AG10803 (cell line): ENCODE measurements at places on chromosomes 7 and 10.

DNA sequence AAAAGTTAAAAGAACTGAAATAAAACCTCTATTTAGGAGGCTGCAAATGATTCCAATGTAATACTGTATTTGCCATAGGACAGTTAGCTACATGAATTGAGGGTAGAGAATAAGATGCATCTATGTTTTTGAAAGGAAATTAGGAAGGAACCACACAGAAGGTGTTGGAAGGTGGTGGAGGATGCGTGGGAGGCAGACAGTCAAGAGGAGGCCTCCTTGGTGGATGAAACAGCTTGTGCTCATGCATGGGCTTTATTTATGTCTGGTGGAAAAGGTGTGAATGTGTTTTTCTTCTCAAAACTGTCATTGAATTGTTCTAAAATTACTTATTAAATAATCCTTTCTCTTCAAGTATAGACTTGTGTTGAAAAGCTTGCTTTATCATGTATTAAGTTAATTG, 314.4 kb upstream of the NPSR1 start:
- no peak for DNase-seq

DNA sequence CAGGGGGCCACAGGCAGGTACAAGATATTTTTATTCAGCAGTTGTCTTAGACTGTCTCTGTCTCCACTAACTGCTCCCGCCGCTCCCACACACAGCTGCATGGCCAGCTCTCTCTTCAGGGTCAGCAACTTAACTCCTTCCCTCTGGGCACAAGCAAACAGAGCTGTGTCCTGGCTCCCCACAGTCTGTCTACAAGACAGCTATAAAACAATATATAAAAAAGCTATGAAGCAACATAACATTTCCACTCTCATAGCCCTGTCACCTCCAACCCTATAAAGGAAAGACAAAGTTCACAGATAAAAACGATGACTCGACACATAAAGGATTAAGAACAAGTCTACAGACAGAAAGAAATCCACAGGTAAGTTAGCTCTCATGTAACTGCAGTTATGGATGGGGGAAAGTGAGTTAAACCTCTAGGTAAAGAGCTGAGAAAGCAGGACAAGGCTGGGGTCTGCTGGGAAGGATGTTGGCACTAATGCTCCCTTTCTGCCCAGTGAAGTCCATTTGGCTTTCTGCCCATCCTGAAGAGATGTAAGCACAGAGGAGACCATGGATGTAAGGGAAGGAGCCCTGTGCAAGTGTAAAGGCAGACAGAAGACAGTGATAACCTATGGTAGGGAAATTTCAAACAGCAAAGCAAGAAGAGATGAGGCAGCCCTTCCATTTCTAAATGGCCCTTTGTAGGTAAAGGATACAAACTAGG, 27.0 kb downstream of the RAPGEF5 start:
- DNase-seq = no peak

- no peak for DNase-seq
These were observed 310.9 kb downstream of the CCDC3 start for GRCh38 chr10:12690525-12691126.

- DNase-seq = no peak
These were observed 303.6 kb downstream of the MAGI2 start for GRCh38 chr7:79149831-79150230.

DNA sequence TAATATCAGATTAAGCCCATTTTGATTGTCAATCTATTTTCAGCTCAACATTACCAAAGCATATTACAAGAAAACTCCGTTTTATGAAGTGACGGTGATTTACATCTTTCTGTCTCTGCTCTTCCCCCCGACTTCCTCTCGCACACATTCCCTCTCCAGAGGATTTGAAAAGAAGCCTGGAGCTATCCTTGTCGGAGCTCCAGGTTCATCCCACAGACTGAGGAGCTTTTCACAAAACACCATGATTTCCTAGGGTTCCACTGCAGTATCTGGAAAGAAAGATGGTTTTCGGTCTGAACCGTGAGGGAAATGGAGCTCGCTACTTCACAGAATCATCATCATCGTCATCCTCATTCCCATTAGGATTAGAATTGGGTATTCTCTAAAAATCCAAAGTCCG, 655.5 kb upstream of the MGMT start:
- DNase-seq = no peak

- DNase-seq = no peak
These were observed 599.3 kb upstream of the CELF2 start for GRCh38 chr10:10418387-10418786.

DNA sequence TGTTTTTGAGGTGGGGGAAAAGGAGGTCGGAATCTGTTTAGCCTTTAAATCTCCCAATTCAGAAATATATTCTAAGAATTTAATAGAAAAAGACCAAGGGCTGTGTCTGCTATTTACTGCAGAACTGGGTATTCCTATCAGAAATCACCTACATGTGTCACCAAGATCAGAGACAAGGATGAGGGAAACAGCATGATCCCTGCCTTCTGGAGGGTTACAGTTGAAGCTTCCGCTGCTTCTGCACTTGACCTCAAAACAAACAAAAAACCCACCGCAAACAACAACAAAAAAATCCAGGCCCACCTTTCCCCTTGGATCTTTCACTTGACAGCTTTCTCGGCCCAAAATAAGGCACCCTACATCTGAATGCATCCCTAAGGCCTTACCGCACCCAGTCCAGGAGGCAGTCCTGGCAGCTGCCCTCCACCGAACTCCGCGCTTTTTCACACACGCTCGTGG, 750 bp upstream of the CDK14 start:
- DNase-seq = peak; percentile 16

DNA sequence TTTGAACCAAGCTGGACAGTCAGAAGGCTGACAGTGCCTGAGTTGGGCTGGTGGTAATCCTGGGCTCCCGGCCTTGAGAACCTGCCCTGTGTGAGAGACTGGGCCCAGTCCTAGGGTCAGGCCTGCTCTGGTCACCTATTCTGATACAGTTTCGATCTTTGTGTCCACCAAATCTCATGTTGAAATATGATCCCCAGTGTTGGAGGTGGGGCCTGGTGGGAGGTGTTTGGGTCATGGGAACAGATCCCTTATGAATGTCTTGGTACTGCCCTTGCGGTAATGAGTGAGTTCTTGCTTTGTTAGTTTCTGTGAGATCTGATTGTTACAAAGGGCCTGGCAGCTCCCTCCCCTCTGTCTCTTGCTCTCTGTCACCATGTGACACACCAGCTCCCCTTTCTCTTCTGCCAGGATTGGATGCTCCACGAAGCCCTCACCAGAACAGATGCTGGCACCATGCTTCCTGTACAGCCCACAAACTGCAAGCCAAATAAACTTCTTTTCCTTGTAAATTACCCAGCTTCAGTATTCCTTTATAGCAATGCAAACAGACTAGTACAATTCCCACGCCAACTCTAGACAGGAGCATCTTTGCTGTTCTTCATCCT, 111.8 kb upstream of the ZNF438 start:
- DNase-seq = no peak

DNA sequence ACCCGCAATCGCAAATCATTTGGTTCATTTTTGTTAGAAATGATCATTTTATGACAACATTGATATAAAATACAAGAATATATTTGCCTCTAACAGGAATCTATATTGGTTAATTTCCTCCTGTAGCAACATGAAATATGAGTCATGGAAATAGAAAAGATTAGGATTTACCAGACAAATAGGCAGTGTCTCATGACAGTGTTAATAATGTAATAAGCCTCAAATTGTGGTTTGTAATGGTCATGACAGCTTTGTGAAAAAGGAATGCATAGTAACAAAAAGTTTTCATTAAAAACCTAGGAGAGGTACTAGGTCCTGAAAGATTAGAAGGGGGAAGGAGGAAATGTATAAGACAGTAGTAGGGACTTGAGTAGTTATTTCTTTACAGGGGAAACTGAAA, 7.9 kb upstream of the SLK start:
- no peak for DNase-seq

- no peak for DNase-seq
These were observed 315.8 kb downstream of the HPSE2 start for GRCh38 chr10:98919899-98920298.

DNA sequence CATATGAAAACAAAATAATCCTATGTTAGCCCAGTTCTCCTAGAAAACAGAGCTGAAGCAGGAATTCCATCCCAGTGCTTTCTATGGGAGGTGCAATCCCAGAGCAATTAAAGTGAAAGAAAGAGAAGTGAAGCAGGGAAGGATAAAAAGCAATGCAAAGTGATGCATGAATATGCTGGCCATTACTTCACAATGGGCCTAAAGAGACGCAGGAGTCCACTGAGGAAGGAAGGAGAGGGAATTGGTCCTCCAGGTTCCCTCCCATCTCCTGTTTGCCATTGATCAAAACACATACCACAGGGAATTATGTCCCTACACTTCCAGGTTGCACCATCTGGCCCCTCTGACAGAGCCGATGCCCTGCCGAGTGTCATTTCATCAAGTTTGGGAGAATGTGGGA, 392.2 kb upstream of the NFE2L3 start:
- no peak for DNase-seq

DNA sequence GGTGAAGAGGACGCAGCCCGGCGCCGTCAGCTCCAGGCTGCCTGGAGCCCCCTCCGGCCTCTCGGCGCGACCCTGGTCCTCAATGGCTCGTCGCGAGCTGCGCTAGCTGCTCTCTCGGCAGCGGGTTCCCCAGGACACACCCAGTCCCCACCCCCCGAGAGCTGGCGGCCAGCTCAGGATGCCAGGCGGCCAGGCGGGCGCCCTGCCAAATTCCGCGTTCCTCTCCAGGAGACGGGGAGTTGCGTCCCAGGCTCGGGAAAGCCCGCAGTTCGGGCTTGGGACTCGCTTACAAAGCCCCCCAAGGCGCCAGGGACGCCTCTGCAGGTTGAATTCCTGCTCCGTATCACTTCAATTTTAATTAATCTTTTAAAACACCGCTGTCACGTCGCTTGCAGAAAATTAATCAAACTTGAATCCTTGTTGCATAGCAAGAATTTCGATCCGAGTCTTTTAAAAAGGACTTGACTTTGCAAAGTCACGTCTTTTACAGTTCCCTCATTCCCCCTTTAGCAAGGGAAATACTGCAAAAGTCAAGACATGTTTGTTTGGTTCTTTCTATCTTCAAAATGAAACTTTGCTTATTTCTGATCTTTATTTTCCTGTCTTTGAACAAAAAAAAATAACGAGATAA, 28.2 kb downstream of the SKIDA1 start:
- DNase-seq = peak; percentile 86

- no peak for DNase-seq
These were observed 6.8 kb downstream of the LMBR1 start for GRCh38 chr7:156886020-156886795.

DNA sequence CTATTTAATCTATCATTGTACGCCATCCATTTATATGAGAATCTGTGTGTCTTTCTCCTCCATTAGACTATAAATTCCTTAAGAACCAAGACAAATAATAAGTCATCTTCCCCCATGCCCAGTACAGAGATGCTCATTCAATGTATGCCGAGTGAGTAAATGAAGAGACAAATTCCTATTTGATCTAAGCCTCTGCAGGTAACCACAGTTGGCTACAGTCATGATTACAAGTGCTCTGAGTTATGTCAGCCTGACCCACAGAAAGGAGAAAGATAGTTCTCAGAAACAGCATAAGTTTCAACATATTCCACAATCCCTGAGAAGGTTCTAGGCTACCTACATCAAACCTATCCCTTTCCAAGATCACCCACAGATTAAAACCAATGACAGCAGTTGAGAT, 46.1 kb downstream of the MPP7 start:
- DNase-seq = no peak

DNA sequence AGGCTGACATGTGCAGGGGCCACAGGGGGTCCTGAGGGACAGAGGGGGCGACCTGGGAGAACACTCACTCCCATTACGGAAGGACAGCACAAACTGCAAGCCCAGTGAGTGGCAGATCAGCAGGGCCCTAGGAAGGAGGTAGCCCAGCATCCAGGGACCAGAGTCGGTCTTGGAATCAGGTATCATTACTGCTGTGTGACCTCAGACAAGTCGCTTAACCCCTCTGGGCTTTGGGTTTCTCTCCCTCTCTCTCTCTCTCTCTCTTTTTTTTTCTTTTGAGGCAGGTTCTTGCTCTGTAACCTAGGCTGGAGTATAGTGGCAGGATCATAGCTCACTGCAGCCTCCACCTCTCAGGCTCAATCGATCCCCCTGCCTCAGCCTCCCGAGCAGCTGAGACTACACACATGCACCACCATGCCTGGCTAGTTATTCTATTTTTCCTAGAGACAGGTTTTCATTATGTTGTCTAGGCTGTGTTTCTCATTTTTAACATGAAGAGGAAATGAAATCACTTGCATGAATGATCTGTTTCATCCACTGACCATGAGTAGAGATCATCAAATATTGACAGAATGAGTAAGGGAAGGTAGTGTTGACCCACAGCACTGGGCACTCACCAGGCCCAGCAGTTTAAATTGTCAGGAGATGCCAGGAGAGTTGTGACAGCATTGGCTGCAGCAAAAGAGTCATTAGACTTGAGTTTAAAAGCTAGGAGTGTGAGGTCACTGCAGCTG, 49.4 kb downstream of the BUB3 start:
- no peak for DNase-seq

GRCh38 chr10:61406242-61406641, 46.9 kb downstream of the TMEM26 start:
- DNase-seq = peak; percentile 20

GRCh38 chr10:6985644-6986043, 405.6 kb upstream of the PRKCQ start:
- no peak for DNase-seq

DNA sequence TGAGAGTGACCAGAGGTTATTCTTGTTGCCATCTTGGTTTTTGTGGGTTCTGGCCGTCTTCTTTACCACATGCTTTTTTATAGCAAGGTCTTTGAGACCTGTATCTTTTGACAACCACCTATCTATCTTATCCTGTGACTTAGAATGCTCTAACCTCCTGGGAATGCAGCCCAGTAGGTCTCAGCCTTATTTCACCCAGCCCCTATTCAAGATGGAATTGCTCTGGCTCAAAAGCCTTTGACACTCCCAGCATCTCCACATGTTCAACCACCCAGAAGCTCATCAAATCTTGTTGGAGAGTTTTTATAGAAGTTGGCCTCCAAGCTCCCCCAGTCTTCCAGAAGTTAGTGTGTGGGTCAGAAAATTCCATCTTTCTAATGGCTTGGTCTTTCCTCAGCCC, 464.3 kb upstream of the NRP1 start:
- no peak for DNase-seq

GRCh38 chr10:87860156-87860795, 3.1 kb downstream of the KLLN start:
- peak; percentile 74 for DNase-seq
